Fibroblast of skin of scalp (primary cell): ENCODE measurements at places on chromosomes 3 and 15.
A peak's percentile ranks its signal among the peaks of the same experiment; 100 is the strongest.

GRCh38 chr15:77689821-77690220 lies 57.1 kb upstream of the LINGO1 start:
- no peak for DNase-seq

GRCh38 chr3:170038434-170039110 lies 777 bp downstream of the GPR160 start:
- no peak for DNase-seq

DNA sequence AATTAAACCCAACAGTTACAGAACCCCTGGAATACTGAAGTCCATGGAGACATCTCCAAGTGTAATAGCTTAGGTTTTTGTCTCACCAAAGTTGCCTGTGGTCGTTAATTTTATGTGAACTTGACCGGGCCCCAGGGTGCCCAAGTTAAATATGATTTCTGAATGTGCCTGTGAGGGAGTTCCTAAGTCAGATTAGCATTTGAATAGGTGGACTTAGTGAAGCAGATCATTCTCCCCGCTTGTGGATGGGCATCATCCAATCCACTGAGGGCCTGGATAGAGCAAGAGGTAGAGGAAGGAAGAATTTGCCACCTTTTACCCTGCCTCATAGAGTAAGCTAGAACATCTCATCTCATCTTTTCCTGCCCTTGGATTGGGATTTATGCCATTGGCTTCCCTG lies 203.0 kb downstream of the MYRIP start:
- DNase-seq, result no peak

DNA sequence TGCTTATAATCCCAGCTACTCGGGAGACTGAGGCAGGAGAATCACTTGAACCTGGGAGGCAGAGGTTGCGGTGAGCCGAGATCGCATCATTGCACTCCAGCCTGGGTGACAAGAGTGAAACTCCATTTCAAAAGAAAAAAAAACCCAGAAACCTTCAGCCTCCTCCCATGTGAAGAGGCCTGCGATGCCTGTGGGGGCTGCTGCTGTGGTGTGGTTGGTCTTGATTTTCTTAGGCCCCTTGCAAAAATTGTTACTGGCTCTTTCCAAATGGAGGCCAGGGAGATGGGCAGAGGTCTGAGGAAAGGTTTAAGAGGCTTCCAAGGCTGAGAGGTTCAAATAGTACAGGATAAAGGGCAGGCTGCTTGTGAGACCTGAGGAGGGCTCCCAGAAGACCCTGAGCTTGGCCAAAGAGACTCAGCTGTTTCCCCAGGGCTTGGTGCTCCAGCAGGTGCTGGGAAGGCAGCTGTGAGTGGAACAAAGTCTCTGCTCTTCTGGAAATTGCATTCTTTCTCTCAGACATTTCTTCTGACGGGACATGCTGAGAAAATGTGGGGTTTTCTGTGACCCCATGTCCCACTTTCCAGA lies 18.4 kb downstream of the GCSAM start:
- DNase-seq, result no peak

- no peak for DNase-seq
These were observed at the start of gene CD86 for GRCh38 chr3:122055215-122055614. TSS of gene CD86 (plus strand) at chr3:122055362. CDS start at chr3:122055490, 128 bp downstream.

GRCh38 chr3:87446849-87447387 lies 170.5 kb upstream of the POU1F1 start:
- no peak for DNase-seq

- DNase-seq, result no peak
These were observed 94.4 kb upstream of the PEX5L start for GRCh38 chr3:180131169-180131568.

GRCh38 chr3:155286736-155287135 lies 6.7 kb downstream of the STRIT1 start:
- DNase-seq, result peak; percentile 35

DNA sequence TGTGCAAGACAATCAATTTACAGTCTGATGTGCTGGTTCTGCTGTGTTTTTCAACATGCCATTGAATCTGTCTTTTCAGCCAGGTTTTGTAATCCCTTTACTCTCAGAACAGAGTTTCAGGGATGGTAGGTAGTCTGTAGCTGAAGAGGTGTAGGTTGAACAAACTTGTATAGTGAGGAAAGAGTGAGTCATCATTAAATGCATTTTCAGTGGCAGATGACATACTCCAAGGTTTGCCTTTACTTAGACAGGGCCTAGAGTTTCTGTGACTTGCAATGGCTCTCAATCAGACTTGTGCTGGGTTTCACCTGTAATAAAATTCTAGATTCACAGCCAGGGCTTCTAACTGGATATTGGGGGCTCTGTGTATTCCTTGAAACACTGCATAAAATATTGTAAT lies 94.6 kb downstream of the CYP19A1 start:
- DNase-seq, result no peak

- no peak for DNase-seq
These were observed 514.7 kb upstream of the SGO1 start for GRCh38 chr3:20700714-20701113.

- DNase-seq, result peak; percentile 59
These were observed 104.2 kb upstream of the SLC7A14 start for GRCh38 chr3:170689893-170690660.

GRCh38 chr3:126053513-126053912 lies 30.4 kb downstream of the SLC41A3 start:
- no peak for DNase-seq

GRCh38 chr15:85559530-85559929 lies 179.1 kb downstream of the AKAP13 start:
- no peak for DNase-seq

DNA sequence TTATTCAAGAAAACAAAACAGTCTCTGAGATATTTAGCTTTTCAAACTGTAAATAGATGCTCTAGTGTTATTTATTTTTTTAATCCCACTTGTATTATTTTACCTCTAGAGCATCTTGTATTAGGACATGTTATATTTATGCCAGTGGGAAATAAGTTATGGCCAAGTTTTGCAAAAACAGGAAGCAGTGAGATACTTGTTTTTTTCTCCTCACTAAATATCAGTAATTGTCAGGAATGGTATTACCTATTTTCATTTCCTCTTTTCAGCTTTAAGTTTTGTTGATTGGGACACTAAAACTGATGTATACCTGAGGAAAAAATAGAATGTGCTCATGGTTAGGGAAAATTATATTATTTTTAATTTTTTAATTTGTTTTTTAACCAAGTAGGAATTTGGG lies 8.6 kb upstream of the IL20RB start:
- no peak for DNase-seq

DNA sequence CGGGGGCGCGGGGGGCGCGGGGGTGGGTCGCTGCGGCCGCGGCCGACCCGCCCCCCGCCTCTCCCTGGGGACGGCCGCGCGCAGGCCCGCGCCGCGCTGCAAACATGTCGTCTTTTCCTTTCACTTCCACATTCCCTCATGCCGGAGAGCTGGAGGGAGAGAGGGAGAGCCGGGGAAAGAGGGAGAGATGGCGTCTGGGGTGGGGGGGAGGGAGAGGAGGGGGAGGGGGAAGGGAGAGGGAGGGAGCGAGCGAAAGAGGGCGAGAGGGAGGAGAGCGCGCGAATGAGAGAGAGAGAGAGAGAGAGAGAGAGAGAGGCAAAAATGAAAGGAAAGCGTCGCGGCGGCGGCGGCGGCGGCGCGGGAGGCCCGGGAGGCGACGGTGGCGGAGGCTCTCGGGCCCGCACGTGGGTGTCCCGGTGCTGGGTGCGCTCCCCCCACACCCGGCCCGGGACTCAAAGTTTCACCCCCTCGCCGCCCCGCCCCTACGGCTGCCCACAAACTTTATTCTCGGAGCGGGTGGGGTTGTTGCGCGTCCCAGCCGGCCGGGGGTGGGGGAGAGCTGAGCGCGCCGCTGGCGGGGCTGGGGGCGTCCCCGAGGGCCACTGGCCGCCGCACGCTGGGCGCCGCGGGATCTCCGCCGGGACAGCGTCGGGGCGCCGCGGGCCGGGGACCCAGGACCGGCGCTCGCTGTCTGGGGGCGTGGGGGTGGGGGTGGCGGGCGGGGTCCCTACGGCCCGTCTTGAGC lies 731 bp downstream of the ZNF710 start:
- peak; percentile 77 for DNase-seq

DNA sequence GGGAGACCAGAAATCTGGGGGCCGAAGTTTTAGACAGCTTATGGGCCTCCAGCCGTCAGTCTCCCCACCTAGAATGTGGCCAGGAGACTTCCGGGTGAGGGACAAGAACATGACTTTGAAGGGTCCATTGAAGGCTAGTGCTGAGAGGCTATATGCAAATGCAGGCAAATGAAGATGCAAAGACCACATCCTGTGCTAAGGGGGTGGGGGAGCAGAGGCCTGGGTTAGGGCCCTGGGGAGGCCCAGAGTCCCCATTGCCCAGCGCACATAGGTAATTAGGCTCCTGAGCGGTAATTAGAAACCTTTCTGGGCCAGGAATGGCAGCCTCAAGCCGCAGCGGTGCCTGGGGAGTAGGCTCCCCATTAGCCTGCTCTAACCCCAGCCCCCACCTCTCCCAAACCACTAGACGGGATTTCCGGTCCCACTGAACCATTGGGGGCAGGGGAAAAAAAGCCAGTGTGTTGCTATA lies 6.8 kb downstream of the CSK start:
- DNase-seq, result no peak

GRCh38 chr3:153343988-153344782 lies 182.2 kb downstream of the RAP2B start:
- no peak for DNase-seq

DNA sequence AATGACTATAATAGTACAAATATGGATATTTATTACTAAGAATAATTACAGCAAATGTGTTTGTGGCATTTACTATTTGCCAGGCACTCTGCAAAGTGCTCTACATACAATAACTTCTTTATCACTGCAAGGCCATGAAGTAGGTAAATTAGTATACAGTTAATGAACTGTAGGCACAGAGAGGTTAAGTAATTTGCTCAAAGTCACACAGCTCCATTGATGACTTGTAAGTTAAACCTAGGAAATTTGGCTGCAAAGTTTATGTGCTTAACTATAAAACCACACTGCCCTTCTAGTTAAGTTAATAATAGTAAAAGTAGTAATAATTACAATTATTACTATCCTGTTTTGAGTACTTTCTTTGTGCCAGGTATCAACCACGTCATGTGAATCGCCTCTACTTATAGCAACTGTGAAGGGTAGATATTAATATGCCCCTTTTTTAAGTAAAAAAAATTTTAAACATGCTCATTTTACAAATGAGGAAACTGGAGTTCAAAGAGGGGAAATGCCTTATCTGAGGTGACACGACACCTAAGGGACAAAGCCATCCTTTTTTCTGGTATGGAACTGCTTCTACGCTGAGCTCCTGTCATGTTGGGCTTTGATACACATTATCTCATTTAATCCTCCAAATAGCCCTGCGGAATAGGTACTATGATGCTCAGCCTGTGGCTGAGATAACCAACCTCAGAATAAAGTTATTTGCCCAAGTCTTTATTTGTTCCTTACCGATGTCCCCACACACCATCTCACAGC lies 8.5 kb downstream of the BHLHE40 start:
- DNase-seq, result no peak

- no peak for DNase-seq
These were observed 586.7 kb downstream of the NTRK3 start for GRCh38 chr15:87669846-87670245.

DNA sequence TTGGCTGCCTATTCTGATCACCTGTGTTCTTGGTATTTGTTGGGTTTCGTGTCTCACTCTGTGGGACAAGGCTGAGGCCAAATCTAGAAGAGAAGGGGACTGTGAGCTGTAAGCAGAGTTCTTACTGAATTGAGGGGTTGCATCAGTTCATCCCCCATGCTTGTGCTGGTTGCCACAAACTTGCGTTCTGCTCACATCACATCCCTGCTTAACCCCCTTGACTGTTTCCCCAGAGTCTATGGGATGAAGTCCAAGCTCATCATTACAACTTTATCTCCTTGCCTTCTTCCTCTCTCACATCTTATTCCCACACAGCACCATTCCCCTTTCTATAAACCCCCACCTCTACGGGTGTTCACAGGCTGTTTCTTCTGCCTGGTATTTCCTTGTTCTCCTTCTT lies 143.8 kb upstream of the ABHD17C start:
- peak; percentile 42 for DNase-seq

DNA sequence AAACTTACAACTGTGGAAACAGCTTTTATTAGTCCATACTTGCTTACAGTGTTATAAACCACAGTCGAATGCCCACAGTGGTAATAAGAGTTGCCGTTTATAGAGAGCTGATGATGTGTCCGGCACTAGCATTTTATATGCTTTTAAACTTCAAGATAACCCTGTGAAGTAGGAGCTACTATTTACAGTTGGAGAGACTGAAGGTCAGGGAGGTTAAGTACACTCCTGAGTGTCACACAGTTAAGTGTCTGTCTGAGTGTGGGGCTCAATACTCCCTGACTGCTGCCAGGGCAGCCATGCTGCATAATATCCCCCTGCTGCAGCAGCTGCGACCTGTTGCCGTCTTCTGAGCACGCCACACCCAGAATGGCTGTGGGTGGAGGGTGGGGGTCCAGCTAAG lies 89.9 kb upstream of the TNFAIP8L3 start:
- no peak for DNase-seq

DNA sequence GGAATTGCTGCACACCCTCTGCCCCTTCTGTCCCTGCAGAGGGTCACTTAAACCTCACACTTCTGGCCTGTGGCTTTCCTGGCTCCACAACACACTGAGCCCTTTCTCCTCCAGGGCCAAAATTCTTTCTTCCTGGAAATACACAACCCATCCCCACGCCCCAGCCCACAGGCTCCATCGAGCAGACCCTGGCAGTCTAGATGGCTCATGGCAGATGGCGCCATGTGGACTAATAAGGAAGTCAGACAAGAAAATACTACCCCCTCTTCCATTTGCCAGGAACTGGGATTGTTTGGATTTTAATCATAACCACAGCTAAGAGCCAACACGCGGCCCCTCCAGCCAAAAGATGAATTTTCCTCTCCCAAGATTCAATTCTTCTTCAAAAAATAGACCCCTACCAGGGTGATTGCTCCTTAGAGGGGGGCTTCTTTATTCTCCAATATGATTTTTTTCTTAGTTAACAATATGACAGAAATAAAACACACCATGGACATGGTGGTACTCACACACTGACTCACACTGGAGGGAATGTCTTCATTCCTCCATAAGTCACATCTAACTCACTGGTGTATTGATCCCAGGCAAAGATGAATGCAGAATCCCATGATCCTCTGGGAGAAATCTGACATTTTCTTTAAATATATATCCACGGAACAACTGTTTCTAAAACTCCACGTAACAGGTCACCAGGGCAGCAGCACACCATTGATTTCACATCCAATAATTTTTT lies 111.5 kb downstream of the NTRK3 start:
- peak; percentile 21 for DNase-seq
